Suprapubic skin (tissue), 4 donors: ENCODE measurements at places on chromosomes 2 and 18.

- no peak for DNase-seq
These were observed 141.7 kb upstream of the COPS8 start for GRCh38 chr2:236943841-236944513.

GRCh38 chr2:45264227-45265225, 255.3 kb upstream of the SIX2 start:
- DNase-seq, result no peak

DNA sequence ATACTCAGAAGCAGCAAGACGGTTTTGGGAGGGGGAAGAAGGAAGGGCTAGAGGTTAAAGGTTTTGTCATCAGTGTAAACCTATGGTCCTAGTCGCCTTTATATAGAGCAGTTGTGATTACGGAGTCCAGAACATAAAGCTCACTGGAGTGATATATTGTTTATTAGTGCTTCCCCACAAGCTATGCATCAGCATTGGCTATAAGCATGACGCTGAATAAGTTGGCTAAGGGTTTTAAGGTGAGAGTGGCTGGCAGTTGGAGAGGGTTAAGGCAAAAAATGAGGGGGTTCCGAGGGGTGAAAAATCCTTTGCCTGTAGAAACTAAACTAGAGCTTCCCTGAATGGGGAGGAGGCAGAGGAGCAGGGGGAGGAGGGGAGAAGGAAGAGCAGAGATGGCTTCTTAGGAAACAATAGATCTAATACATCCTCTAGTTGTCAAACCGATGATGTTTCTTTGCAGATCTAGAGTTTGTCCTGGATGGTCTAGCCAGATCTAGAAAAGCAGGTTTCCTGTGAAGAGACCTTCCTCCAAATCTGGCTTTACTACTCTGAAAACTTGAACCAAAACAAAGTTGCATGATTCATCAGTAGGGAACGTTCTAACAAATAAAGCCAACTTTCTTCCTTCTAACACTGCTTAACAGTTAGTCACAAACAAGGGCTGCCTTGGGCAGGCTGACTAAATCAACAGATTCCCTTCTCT, 2.5 kb downstream of the KLF7 start:
- DNase-seq, result no peak

GRCh38 chr2:44753552-44754285, 187.8 kb upstream of the SIX3 start:
- no peak for DNase-seq

- DNase-seq, result no peak
These were observed 20.8 kb downstream of the DIPK1C start for GRCh38 chr18:74436158-74436769.

DNA sequence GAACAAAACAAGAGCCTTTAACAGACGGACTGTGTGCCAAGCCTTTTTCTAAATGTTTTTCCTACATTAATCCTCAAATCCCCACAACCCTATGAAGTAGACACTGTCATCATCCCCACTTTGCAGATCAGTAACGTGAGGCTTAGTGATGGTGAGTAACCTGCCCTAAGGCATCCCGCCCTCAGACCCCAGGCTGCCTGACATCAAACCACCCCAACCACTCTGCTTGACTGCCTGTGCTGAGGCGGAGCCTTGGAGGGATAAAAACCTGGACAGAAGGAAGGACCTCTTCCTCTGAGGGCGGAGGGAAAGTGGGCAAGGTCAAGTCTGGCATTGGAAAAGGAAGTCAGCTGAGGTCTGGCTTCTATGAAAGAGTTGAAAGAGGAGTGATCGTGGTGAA, 104.6 kb downstream of the SP3 start:
- no peak for DNase-seq

DNA sequence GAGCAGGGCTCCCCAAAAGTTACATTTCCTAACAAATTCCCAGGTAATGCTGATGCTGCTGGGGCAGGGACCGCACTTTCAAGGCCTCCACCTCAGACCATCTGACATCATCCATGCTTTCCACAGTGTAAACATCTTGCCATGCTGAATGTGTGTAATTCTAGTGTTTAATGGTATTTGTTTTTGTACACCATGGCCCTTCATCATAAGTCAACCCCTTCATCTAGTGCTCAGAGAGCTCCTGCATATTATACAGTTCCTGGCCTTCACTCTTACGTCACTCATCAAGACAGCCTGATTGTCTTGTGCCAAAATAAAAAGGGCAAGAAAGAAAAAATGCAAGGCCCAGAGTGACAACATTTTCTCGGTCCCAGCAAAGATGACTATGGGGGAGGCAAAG, 77.5 kb upstream of the ZFP36L2 start:
- no peak for DNase-seq

DNA sequence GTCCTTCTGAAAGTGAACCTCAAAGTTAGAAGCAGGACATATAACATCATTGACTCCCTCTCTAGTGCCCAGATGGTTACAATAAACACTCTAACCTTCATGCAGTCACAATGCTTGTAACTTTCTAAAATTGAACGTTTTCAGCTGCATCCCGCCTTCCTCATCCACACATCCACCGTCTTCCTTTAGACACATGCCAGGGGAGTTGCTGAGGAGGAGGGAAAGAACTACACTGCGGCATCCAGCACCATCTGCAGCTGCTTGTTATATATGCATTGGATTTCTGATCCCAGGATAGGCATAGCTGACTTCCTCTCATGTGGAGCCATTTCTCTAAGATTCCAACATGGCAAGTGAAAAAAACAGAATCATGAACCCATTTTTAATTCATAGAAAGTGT, 96.8 kb downstream of the FBXO15 start:
- no peak for DNase-seq

DNA sequence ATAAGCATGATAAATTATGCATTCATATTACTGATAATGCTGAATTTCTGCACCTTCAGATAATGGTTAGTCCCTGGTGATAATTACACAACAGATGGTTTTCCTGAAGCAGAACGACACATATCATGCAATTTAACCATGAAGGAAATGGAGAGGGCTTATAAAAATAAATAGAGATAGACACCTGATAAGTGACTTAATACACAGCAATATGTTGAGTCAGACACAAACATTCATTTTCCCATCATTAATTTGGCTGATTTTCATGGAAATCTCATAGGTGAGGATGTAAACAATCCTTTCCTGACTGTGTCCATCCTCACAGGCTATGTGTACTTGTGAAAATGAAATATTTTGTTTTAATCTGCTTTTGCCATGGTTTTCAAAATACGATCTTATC, 36.9 kb upstream of the DSEL start:
- DNase-seq, result no peak

GRCh38 chr2:41600460-41600859, 447.4 kb upstream of the PKDCC start:
- no peak for DNase-seq

- no peak for DNase-seq
These were observed 162.1 kb downstream of the SH3RF3 start for GRCh38 chr2:109290887-109291643.

- DNase-seq, result no peak
These were observed 16.4 kb upstream of the NOTO start for GRCh38 chr2:73185965-73186364.

- DNase-seq, result no peak
These were observed 4.4 kb upstream of the DSC3 start for GRCh38 chr18:31046916-31047315.

GRCh38 chr18:28365411-28365831, 188.5 kb upstream of the CDH2 start:
- no peak for DNase-seq

- peak; percentile 73 for DNase-seq
These were observed 1.2 kb downstream of the GLS start for GRCh38 chr2:190881598-190882410.
